Fibroblast of skin of back (primary cell): ENCODE measurements at places on chromosomes 7 and 10.

DNA sequence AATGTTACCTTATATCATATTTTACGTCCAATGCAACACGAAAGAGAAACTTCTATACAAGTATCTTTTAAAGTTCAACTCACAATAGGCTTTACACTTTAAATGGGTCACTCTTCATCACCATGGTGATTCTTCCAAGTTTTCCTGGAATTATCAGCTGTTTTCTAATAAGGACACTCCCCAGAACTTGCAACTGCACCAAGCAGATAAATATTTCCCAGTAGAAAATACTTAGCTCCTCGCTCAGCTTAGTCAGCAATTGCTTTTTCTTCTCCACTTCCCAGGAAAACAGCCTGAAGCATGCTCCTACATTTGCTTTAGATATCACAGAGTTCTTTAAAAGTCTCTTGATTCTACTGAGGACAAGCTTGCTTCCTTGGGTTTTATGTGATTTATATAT is 25.7 kb upstream of the ADD3 start:
- no peak for DNase-seq

GRCh38 chr7:31096877-31097258 is 44.8 kb downstream of the ADCYAP1R1 start:
- DNase-seq, result no peak

DNA sequence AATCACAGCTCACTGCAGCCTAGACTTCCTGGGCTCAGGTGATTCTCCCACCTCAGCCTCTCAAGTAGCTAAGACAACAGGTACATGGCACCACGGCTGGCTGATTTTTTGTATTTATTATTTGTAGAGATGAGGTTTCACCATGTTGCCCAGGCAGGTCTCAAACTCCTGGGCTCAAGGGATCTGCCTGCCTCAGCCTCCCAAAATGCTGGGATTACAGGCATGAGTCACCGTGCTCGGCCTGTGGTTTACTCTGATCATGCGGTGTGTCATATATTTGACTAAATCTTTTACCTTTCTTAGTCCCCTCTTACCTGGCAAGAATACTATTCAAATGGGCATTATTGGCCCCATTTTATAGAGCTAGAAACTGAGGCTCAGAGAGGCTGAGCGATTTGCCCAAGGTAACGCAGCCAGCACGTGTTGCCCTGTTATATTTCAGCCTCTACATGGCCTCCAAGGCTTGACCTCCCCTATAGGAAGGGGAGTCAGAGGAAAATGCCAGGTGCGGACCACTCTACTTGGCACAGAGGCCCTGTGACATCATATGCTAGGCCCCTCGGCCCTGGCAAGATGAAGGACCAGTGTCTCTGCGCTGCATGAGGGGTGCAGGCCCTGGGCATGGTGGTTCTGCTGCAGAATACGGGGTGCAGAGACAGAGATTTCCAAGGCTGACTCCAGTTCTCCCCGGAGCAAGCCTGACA is 8.2 kb downstream of the ZCCHC24 start:
- DNase-seq, result no peak

DNA sequence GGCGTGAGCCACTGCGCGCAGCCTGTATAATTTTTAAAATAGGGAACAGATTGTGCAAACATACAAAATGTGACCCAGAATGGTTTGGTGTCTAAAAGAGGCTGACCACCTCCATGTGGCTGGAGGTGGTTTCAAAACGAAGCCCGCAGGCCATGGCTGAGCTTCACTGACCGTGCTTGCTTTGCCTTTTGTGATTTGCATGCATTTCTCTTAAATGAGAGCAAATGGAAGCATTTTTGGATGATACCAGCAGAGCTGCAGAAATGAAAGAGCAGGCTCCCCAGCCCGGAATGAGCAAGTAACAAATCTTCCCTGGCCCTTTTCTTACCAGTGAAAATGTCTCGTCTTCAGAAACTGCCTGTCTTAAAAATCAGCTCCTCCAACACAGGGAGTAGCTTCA is 239.9 kb downstream of the CAMK1D start:
- no peak for DNase-seq

GRCh38 chr7:18894155-18894554 is 223.3 kb downstream of the TWIST1 start:
- DNase-seq, result no peak

- DNase-seq, result peak; percentile 47
Measured at GRCh38 chr10:89845541-89846280, 144.3 kb downstream of the KIF20B start.

GRCh38 chr7:151869455-151869854 is 7.5 kb downstream of the PRKAG2 start:
- no peak for DNase-seq

GRCh38 chr10:77317221-77317620 is 320.4 kb downstream of the KCNMA1 start:
- peak; percentile 50 for DNase-seq

DNA sequence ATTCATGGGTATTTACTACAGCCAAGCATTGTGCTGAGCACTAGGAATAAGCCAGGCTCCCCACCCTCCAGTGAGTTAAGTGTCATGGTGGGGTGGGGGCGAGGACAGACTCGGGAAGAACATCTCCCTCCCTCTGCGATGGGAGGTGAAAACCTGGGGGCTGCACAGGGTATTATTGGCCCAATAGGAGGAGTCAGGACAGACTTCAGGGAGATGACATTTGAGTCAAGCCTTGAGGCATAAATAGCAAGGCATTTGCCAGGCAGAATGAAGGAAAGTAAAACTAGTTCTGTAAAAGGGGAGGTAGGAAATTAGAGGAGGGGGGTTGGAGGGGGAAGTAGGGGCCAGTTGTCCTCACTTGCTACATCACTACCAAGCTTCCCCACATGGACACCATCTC is 18.9 kb downstream of the NKX2-3 start:
- no peak for DNase-seq

DNA sequence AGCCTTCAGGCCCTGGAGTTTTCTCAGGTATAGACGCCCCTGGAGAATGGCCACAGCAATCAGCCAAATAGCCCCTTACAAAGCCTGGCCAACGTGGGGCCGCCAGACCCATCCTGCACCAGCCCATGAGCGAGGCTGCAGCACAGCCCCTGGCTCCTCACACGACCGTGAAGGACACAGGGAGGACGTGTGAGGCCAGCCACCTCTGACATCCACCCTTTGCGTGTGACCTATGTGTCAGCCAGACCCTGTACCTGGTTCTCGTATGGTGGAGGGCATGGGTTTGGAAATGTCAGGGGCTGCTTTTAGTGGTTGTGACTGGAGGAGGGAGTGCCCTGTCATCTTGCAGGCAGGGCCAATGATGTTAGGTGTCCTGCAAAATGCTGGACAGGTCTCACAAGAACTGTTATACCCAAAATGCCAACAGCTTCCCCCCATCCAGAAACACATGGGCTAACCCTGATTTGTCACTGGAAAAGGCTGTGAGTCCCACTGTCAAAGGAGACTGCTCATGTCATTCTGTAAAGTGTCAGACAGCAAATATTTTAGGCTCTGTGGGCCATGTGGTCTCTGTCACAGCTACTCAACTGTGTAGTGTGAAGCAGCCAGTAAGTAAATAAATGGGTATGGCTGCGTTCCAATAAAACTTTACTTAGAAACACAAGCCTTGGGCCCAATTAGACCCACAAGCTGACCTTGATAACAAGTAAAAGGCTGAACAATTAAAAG is 30.0 kb downstream of the NOD1 start:
- no peak for DNase-seq

DNA sequence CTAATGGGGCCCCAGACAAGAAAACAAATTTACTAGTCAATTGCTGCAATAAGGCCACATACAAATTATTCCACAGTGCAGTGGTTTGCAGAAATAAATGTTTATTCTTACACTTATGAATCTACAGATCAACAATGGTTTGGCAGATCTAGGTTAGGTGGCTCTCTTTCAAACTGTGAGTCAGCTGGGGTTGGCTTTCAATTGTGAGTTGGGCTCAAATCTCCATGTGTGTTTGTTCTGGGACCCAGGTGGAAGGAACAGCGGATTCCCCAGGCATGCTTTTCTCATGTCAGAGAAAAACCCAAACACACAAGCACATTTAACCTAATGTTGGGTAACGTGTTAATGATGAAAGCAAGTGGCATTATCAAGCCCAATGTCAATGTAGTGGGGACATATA is 25.6 kb upstream of the CELF2 start:
- DNase-seq, result no peak

GRCh38 chr10:104247513-104248146 is 7.1 kb upstream of the GSTO1 start:
- no peak for DNase-seq

- DNase-seq, result no peak
Measured at GRCh38 chr7:95209276-95209675, 115.1 kb downstream of the PON1 start.

DNA sequence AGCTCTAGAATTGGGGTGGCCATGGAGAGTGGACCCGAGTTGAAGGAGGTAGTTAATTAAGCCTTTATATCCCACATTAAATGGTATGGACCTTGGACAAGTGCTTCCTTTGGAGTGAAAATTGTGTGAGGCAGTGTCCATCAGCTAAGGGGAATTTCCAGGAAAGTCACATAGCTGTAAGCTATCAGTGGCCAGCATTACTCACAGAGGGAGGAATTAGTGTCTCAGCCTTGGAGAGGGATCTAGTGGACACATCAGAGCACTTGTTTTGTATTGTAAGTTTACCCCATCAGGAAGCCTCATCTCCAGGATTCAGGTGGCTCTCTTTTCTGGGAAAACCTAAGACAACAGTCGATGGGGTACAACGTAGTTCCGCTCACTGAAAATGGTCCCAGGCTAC is 416.7 kb downstream of the TFEC start:
- DNase-seq, result no peak

DNA sequence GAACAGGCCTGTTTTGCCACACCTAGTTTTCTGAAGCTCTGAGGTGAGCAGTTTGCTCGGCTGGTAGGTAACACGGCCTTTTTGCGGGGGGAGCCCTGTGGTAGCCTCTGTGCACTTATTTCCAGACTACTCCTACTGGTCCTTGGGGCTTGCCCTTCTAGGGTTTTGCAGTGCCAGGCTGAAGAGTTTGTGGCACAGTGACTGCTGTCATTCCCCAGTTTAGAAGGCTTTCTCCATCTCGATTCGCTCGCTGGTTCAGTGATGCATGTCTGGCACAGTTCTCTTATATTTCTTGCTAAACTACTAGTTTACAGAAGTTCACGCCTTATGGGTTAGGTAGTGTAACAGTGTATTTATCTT is 711 bp downstream of the KIF20B start:
- peak; percentile 8 for DNase-seq

- DNase-seq, result no peak
Measured at GRCh38 chr10:71981876-71982230, 17.7 kb downstream of the CHST3 start.

DNA sequence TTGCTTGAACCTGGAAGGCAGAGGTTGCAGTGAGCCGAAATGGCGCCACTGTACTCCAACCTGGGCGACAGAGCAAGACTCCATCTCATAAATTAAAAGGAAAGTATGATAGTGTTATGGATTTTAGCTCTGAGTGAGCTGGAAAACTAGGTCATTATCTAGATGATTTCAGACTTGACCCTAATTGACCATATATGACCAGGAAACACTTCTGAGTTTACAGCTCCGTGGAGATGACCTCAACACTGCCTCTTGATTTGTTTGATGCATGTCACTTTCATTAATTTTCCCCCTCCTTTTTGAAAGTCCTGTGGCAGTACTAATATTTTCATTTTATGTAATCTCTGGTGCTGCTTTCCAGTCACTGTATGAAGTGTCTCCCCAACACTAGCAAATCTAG is 7.8 kb upstream of the SEC61A2 start:
- no peak for DNase-seq

DNA sequence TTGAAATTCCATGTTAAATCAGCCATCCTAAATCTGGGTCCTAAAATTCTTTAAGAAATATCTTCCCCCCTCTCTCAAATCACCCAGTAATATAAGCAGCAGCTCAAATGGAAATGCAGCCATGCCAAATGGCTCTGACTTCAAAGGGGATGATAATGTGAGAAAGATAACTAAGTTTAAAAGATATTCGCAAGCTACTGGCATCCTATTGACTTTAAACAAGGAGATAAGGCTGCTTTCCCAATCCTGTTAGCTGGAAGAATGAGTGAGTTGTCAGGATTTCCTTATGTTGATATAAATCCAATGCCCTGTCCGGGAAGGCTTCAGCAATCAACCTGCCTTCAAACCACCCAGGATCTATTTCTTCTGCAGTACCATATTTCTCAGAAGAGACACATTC is 172.0 kb downstream of the FANK1 start:
- DNase-seq, result no peak

GRCh38 chr7:22787951-22788350 is 34.7 kb downstream of the TOMM7 start:
- no peak for DNase-seq

DNA sequence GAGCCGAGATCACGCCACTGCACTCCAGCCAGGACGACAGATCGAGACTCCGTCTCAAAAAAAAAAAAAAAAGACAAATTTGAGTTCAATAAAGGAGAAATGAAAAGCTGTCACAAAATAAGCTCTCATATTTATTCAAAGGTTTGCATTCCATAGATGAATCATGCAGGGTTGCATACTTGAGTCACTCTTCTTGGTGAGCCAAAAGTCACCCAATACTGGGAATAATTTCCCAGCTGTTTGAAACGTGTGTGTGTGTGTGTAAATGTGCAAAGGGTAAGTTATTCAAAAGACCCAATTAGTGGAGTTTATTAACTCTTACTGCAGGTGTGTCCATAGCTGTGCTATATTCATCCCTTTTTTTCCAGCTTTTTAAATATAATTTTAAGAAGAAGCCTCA is 297.7 kb downstream of the CCDC3 start:
- peak; percentile 90 for DNase-seq

- no peak for DNase-seq
Measured at GRCh38 chr10:51876503-51876902, 177.1 kb upstream of the CSTF2T start.

DNA sequence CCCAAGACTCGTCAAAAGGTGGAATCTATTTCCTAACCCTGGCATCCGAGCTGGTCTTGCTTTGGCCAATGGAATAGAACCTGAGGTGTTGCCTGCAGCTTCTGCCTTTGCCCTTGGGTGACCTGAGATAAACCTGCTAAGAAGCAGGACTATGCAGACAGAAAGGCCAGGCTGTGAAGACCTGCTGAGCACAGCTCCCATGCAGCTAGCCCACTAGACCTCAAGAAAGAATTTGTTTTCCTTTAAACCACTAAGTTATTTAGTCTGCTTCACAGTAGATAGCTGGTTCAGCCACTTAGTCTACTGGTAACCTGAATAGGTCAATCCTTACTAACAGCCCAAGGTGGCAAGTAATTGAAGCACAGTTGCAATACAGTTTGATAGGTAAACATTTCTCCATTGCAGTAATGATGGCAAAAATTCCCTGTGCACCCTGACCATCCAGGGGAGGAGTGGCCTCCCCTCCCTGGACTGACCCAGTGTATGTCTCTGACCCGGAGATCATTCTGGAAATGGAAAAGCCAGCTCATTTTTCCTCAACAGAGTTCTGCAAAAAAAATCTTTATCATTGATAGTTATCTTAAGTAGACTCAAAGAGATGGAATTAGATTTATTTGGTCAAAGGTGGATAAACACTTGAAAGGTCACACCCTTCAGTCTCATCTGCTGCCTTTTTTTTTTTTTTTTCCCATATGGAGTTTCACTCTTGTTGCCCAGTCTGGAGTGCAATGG is 20.0 kb downstream of the TNS3 start:
- DNase-seq, result no peak

GRCh38 chr10:1612908-1613307 is 124.4 kb downstream of the ADARB2 start:
- no peak for DNase-seq
